ENCODE measurements at places on chromosomes 5 and 9.

DNA sequence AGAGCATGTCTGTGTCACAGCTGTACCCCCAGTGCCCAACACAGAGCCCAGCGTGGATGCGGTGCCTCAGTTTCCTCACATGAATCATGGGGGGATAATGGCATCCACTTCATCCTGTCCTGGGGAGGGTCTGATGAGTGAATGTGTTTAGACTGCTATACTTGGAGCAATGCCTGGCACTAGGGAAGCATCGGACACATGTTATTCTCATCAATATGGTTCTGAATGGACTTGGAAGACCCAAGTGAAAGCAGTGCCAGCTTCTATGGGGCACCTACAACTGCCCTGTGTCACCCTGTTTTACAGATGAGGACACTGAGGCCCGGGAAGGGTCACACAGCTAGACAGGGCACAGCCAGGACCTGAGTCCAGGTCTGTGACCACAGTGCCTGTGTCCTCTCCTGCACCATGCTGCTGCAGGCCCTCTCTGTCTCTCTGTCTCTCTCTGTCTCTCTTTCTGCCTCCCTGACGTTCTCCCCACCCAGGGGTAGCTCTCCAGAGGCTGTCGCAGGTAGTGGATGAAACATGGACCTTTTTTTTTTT, 42.3 kb upstream of the NEK6 start:
- no peak for DNase-seq

GRCh38 chr9:12628546-12628945, 64.6 kb upstream of the TYRP1 start:
- DNase-seq, result no peak

GRCh38 chr5:40312205-40312604, 367.5 kb upstream of the PTGER4 start:
- DNase-seq, result no peak

DNA sequence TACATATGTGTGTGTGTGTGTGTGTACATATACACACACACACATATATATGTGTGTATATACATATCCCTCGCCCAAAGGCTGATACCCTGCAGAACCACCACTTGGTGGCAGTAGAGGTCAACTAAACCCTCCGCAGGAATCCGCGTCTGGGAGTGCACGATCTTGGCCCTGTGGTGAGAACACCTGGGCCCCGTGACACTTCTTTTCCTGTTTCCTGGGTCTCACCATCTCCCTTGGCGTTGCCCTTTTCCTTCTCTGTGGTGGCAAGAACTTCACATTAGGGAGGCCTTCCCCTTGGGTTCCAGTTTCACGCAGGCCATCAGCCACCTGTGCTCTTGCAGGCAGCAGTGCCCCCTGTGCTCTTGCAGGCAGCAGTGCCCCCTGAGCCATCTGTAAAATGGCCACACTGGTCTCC, 8.2 kb downstream of the IL9 start:
- DNase-seq, result peak; percentile 43

DNA sequence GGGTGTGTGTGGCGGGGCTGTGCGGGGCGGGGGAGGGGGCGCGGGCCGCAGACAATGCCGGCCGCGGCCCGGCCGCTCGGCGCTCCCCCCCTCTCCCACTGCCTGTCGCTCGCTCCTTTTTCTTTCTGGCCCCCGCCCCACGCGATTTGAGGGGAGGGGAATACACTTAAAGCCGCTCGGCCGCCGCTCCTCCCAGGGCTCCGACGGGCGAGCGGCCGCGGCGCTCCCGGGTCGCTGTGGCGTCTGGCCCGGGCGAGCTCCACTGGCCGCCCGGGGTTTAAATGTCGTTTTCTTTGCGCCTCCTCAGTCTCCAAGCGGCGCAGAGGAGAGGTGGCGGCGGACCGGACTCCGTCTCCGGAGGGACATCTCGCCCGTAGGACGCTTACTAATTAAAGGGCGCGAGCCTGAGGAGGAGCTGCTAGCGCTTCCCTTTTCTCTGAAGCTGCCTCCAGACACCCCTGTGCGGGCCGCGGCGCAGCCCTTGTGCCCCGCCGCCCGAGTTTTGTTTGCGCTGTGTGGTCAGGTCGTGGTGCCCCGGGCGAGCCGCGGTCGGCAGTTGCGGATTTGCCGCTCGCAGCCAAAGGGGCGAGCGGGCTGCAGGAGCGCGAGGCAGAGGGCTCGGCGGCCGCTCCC, 1.4 kb downstream of the ZSWIM6 start:
- no peak for DNase-seq

DNA sequence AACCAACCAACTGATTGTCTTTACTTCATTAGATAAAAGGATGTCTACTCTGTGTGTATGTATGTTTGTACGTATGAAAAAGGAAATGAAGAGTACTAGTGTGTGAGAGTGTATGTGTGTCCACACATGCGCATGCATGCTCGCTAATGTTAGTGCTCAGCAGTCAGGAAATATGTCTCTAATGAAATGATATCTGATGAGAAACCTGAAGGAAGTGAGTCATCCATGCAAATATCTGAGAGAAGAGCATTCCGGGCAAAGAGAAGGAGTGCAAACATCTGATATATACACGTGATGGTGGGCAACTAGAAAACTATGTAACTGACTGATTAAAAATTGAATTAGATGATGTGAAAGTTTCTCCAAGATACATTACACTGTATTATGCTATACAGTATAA, 29.6 kb upstream of the UGCG start:
- DNase-seq, result no peak

GRCh38 chr5:69497006-69497520, 4.5 kb downstream of the OCLN start:
- DNase-seq, result no peak

DNA sequence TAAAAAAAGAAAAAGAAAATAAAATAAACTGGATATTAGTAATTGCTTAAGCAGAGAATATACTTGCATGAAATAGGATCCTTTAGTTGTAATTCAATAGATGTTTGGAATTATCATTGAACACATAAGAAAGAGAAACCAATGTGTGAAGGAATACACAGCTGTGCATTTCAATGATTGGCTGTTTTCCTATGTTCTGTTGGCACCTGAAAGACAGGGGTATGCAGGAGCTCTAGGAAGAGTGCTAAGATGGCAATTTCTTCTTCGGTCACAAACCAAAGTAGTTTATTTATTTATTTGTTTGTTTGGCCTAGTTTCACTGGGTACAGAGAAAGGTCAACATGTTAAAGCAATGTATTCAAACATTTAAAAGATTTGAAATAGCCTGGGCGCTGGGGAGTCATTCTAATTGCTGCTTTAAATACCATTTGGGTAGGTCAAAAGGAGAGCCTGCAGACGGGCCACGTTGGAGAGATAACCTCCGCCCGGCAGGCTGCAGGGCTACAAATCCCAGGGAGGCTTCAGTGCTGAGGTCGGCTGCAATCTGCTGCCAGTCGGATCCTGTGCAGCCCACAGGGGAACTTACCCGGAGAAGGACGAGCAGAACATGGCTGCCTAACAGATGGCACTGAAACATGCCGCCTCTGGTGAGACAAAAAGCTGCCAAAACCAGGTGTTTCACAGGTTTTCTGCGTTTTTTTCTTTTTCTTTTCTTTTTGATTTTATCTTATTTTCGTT, 154.2 kb upstream of the TYRP1 start:
- no peak for DNase-seq

DNA sequence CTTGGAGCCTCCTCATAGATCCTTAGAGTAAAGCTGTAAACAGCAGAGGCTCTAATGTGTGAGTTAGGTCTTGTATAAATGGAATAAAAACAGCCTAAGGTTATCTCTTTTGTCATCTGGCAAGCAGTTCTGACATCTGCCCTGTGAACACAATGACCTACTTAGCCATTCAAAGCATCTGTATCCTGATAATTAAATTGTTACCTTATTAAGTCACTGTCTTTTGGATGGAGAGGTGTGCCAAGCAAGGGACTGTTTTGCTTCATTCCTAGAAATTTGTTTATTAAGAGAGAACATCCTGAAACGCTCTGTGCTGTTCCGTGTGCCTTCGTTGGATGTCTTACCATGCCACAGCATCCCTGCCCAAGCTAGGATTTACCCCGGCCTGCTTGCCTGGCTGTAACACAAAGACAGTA, 1.5 kb downstream of the LSM11 start:
- DNase-seq, result no peak

GRCh38 chr5:107542831-107543231, 127.9 kb downstream of the EFNA5 start:
- DNase-seq, result no peak

DNA sequence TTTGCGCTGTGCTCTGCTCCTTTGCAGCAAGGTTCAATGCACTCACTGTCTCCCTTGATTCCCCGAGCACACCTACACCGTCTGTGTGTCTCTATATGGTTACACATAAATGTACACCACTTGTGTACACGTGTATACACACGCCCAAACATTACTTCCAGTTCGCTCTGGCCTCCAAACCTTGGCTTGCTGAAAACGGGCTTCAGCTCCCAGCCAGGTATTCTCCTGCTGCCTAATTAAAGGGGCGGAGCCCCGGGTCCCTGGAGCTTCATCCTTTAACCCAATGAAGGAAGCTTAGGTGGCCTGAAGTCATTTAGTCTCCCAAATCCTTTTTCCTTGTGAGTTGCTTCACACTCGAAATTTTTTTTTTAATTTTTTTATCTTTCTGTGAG, 4.6 kb downstream of the ISL1 start:
- no peak for DNase-seq

DNA sequence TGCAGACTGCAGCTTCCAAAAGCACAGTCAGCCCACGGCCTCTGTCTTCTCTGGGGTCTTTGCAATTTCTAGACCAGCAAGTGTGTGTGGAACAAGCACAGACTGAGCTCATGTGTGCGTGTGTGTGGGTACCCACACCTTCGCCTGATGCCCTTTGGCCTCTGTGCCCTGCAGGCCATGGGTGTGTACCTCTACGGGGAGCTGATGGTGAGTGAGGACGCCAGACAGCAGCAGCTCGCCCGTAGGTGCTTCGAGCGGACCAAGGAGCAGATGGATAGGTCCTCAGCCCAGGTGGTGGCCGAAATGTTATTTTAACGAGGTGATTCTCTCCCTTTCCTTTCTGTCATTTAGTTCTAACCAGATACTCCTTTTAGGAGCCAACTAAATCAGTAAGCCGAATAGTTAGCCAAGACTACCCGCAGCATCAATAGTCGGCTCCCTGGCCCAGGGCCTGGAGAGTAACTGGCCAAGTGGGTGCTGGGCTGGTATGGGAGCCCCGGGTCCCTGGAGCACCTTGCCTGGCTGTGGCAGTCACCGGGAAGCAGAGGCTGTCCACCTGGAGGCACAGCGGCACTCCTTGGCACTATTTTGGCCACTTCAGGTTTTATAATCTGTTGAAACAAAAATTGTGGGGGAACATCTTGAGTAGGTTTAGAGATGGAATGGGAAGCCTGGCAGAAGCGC, 235.0 kb downstream of the FANCC start:
- DNase-seq, result no peak

GRCh38 chr5:10572451-10572850, 8.6 kb downstream of the ANKRD33B start:
- no peak for DNase-seq

DNA sequence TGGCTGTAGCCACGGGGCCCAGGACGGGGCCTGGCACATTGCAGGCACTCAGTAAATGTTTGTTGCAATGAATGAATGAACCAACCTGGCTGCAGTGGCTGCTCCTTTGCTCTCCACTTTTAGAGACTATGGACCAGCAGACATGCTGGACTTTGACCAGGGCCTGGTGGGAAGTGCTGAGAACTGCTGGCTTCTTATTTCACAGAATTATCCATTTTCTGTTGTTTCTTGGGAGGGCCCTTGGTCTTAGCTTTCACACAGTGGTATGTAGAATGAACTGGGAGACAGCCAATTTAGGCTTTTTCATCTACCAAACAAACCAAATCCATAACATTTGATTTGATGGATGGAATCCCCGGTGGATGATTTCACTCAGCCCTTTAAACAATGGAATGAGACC, 78.0 kb upstream of the LHFPL2 start:
- DNase-seq, result no peak

- no peak for DNase-seq
Observed at GRCh38 chr5:171951218-171951617, 55.2 kb downstream of the FBXW11 start.

- no peak for DNase-seq
Observed at GRCh38 chr5:40383749-40384651, 295.7 kb upstream of the PTGER4 start.

DNA sequence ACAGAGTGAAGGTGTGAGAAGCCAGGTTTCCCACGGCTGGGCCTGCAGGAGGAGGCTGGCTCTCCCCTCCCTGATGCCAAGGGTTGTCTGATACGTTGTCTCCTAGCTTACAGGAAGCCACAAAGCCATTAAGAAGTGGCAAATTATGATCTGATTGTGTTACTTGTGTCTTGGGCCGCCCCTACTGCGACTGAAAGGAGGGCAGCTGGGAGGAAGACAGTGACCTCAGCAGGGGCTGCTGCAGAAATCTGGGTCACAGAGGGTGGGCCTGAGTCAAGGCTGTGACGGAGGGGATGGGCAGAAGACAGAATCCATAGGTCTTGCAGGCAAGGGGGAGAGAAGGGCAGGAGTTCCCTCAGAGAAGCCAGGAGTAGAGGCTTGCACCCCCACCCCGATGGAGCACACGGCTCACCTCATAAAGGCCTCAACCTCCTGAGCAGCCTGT, 145.0 kb downstream of the FSTL4 start:
- no peak for DNase-seq

GRCh38 chr5:150651924-150652671, 9.0 kb upstream of the MYOZ3 start:
- no peak for DNase-seq

GRCh38 chr9:135165003-135165711, 77.7 kb downstream of the OLFM1 start:
- no peak for DNase-seq

DNA sequence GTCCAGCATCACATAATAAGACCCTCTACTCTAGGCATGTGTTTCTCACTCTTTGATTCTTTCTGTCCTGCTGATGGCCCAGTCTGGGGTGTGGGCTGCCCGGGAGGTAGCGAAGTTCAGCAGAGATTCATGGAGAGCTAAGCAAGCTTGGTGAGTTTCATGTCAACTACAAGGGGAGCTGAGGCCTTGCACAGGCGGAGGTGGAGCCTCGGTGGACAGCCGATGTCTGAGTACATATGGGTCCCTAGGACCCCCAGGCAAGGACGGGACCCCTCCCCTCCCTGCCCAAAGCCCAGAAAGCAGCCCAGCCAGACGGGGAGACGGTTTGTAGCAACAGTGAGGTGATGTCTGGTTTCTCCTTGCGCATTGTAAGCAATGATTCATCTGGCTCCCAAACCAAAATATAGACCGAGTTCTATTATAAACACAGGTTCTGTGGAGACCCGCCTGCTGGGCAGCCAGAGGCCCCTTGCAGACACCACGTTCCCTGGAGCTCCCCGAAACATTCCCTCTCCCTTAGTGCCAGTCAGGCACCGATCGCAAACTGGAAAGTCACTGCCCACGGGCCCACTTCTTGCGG, 45.5 kb downstream of the COL27A1 start:
- no peak for DNase-seq

DNA sequence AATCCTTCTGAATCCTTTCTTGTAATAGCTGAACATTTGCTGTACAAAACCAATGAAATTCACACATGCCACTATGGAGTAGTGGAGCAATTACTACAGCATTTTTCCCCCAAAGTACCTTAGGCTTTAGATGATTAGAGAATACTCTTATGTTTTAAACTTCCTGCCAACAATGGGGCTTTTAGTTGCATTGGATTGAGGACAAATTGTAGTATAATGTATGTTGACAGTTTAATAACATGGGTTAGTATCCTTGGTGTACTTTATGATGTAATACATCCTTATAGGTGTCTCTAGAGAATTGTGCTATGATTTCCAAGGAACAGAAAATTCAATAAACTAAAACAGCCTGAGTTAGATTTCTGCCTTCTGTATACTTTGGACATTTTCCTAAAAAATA, 422.7 kb upstream of the GRAMD2B start:
- no peak for DNase-seq

Measured in activated T-cell treated with anti-CD3 and anti-CD28 coated beads for 4 hours (primary cell).